ENCODE measurements at places on chromosomes 2 and 18.

DNA sequence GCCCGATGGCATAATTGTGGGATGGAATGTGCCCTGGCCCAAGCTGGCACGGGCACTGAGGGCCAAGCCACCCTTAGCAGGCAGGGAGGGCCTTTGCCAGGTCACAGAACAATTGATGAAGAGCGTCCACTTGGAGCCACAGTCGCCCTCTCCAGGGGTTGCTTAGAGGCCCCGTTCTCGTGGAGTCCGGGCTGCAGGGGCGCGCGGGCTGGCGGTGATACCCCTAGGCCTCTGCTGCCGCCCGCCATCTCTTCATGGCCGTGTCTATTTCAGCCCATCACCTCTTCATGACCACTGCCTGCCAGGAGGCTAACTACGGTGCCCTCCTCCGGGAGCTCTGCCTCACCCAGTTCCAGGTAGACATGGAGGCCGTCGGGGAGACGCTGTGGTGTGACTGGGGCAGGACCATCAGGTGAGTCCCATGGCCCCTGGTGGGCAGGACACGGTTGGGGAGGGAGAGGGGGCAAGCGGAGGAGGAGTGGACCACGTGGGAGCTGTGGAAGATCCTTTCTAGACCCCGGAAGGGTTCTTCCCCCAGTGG is 17.6 kb downstream of the RAMP1 start:
- DNase-seq: no peak

- no peak for DNase-seq
These were observed 95.0 kb downstream of the TMEM185B start for GRCh38 chr2:120128216-120128615.

DNA sequence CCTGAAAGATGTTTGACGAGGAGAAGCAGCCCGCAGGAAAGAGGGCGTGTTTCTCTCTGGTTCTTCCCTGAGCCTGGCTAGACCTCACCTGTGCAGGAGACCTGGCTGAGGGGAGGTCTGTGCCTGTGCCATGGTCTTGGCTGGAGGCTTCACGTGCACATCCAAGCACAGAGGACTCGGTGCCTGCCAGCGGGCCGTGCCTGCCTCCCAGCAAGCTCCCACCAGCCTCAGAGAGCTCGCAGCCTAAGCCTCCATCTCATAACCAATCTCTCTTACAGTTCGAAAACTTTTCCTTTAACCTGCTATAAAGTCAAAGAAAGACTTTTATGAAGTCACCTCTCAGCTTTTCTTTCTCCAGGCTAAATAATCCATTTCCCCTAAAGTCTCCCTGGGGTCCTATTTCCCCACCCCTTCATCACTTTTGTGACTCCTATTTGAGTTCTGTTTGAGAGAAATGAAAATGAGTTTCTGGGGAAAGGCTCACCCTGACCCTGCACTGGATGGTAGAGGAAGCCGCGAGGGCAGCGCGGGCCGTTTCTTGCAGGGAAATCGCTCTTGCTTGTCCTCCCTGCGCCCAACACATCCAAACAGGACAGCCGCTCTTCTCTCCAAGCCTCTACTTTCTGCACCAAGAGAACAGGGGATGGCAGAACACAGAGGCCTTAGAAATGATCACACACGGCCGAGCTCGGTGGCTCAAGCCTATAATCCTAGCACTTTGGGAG is 521.0 kb downstream of the SOX11 start:
- no peak for DNase-seq

GRCh38 chr18:79062806-79063205 is 6.4 kb upstream of the ATP9B start:
- no peak for DNase-seq

- no peak for DNase-seq
These were observed 311.2 kb upstream of the PKDCC start for GRCh38 chr2:41736586-41736985.

- DNase-seq: no peak
These were observed 894 bp downstream of the SMAD7 start for GRCh38 chr18:48949606-48950535.

- no peak for DNase-seq
These were observed 232.0 kb upstream of the NRXN1 start for GRCh38 chr2:51263951-51264350.

DNA sequence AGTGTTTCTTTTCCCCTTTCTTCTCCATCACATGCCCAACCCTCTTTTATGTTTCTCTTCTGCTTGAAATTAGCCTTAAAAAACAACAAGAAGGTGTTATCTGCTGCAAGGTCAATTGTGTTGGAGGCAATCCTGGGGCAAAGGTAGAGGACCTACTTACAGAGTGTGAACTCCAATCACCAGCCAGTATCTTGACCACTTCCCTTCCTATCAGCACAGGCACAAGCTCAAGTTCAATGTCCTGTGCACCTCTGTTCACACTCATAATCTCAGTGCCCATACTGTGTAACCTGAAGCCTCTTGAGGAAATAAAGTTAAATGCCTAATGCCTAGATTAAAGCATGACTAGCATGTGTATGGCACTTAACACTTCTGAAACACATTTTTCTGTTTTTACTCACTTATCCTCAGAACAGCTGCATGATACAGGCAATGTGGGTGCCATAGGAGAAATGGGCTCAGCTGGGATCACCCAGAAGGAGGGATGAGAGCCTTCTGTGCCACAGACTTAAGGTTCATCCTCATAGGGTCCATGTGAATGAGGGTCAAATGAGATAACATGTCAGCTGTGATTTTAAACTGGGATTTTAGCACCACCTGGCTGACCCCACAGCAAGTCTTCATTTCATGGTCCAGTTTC is 701.5 kb downstream of the BCL11A start:
- DNase-seq: no peak

GRCh38 chr18:36471393-36471792 is 173.9 kb downstream of the FHOD3 start:
- DNase-seq: no peak

- no peak for DNase-seq
These were observed 603.7 kb upstream of the ZEB2 start for GRCh38 chr2:145123606-145124005.

DNA sequence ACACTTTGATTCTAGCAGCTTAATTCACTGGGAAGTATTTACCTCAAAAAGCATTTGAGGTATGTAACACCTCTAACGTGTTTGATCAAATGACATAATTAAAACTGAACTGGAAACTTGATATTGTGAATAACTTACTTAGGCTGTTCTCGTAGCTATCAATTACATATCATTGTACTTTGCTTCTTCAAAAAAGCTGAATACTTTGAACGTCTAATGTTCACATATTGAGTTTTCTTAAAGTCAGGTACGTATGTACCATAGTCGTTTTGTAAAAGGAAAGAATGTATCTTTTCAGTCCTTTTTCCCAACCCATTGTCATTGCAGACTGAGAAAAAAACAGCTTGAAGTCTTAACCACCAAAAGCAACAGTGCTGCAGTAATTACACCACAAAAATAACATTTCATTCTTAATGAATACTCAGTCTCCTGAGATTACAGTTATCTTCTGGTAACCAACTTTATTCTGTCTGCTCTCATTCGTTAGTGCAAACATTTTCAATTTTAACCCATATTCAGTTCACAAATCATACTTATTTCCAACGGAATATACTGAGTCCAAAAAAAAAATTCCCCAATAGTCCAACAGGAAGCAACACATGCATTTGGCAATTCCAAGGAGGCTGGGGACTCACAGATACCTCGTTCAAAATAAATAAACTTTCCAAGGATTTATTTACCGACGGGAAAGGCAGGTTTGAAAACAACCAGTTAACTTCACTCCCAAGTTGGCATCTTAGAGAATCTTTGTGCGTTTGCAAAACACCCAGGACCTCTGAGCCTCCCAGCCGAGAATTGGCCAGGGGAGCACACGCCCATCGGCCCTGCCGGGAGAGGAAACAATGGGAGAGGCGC is 1.1 kb downstream of the CHN1 start:
- no peak for DNase-seq

DNA sequence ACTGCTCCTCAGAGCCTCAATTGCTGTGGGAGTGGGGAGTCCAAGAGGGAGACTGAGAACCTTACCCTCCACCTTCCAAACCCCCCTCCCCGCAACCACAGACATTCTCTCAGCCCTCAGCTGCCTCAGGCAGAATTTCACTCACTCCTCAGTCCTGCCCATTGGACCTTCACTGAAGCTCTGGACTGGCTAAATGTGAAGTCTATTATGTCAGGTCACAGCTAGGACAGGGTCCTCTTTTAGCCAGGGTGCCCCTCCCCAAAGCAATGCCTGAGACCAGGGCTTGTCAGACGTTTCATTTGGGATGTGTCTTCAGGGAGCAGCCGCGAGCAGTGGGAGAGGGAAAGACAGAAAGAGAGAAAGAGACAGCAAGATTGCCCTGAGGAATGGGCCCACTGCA is 199.3 kb upstream of the CCDC68 start:
- DNase-seq: no peak

DNA sequence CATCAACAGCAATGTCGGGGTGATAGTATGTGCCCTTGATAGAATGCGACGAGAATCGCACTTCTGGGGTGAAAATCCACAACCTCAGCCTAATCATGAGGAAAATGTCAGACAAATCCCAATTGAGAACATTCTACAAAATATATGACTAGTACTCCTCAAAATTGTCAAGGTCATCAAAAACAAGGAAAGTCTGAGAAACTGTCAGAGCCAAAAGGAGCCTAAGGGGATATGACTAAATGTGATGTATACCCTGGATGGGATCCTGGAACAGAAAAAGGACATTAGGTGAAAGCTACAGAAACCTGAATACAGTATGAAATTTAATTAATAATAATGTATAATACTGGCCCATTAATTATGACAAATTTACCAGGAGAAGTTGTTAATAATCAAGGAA is 7.6 kb upstream of the CACNB4 start:
- DNase-seq: no peak

DNA sequence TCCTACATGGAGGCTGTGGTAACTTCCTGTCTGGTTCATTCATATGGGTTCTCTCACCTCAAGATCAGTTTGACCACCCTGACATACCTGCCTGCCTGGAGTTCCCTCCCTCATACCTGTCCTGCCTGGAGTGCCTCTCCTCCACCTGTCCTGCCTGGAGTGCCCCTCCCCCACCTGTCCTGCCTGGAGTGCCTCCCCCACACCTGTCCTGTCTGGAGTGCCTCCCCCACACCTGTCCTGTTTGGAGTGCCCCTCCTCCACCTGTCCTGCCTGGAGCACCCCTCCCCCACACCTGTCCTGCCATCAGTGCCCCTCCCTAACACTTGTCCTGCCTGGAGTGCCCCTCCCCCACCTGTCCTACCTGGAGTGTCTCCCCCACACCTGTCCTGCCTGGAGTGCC is 461.9 kb downstream of the PTPRM start:
- DNase-seq: no peak

Data from CD4-positive, alpha-beta T cell treated with Interleukin-15 for 1 hour (primary cell).